ENCODE measurements at places on chromosomes 11 and 22.

DNA sequence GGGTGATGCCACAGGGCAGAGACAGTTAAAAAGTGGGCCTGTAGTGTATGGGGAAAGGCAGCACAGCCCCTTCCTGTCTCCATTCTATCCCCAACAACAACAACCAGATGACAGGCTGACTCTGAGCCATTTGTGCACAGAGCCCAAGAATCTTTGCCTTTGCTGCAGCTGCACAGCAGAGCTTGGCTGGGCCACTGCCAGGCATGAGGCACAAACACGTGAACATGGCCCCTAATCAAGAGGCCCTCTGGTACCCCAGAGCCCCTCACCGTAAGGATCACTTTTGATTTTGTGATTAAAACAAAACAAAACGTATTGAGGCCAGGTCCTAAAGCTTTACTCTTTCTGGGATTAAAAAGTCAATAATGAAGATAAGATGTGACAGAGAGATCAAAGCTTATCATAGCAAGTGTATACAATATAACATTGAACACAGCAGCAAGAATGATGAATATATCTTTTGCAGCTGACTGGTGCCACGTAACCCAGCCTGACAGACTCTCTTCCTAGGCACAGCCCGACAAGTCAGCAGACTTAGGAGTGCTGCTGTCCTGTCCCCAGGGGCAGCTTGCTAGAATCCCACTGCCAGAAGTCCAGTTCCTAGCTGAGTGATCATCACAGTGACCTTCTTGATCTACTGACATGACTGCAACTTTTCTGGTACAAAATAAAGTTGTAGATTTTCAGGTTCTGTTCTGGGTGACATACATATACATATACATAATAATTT, 117.8 kb downstream of the SERGEF start:
- no peak for DNase-seq

DNA sequence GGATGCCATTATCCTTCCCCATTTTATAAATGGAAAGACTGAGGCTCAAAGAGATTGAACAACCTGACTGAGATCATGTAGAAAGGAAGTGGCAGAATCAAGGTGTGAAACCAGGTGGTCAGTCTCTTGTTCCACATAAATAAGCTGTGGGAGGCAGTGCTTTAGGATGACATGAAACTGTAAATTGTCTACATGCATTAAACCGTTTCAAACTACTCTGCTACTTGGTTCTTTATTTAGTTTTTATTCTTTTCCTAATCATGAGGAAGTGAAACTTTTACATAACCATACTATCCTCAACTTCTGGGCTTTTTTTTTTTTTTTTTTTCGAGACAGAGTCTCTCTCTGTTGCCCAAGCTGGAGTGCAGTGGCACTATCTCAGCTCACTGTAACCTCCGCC, 34.9 kb downstream of the CADM1 start:
- DNase-seq: no peak

DNA sequence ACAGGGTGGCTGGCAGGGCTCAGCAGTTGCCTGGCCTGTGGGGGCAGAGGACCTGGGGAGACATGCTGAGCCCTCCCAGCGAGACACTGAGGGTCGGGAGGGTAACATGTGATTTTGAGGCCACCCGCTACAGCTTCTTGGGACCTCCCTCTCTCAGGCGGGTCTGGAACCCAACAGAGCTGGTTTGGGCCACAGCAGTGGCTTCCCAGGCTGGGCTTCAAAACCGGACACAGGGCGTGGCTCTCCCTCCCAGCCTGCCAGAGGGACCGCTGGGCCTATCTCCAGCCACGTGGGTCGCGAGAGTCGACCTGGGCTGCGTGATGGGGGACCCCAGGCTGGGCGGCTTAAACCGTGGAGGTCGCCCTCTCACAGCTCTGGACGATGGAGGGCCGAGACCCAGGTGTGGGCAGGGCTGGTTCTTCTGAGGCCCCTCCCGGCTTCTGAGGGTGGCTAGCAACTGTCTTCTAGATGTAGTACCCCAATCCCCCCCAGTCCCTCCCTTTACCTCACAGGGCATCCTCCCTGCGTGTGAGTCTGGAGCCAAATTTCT, 91.7 kb downstream of the KCNQ1 start:
- no peak for DNase-seq

DNA sequence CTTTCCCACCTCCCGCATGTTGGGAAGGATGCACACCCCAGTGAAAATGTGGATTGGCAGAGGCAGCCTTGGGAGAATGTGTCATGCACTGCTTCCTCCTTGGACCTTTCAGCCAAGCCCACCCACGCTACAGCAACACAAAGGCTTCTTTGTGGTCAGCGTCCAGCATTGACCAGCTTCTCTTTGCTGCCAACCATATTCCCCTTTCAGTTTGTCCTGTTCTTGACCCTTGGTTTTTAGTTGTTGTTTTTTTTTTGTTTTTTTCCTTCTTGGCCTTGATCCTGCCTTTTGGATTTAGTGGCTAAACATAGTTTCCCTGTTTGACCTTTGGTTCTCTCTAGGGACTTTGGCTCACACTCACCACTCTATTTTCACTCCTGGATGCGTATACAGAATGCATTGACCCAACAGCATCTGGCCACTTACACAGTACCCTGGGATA, 573.6 kb downstream of the INSC start:
- no peak for DNase-seq

DNA sequence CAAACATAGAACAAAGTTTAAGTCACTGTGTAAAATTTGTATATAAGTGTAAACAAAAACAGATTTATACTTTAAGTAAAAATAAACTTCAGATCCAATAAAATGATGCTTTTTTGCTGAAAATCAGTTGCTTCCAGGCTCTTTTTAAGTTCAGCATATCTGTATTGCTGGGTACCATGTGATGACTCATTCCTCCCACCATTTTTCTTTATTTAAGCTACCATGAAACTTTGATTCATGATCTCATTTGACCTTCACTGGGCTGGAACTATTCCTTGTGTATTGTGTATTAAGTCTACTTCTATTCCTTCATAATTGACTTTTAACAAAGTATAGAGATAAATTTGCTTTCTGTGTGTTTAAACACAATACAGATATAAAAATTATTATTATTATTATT, 46.3 kb upstream of the RRM1 start:
- no peak for DNase-seq

DNA sequence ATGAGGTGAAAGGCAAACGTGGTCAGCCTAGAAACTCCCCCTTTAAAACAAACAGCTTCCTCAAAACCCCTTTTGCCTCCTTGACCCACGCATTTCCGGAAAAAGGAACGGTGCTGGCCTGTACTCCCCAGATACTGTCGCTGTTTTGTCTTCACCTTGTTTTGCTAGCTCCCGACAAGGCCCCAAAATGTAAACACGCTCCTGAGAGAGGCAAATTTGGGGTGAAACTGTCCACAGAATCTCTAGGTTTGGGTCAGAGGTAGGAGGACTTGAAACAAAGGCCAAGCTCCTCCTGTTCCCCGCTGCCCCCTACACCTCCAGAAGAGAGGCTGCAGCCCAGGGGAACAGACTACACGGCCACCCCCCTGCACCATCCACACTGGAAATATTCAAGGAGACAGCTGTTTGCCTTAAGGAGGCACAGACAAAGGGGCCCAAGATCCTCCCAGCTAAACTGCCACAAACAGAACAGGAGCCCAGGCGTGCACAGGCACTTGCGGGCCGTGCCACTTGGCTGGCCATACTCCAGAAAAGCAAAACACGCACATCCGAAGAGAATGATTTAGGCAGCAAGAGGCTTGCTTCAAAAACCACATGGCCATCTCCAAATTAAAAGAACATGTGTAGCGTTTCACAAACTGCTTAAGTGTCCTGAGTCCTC, 160.5 kb upstream of the GRK3 start:
- DNase-seq: no peak

DNA sequence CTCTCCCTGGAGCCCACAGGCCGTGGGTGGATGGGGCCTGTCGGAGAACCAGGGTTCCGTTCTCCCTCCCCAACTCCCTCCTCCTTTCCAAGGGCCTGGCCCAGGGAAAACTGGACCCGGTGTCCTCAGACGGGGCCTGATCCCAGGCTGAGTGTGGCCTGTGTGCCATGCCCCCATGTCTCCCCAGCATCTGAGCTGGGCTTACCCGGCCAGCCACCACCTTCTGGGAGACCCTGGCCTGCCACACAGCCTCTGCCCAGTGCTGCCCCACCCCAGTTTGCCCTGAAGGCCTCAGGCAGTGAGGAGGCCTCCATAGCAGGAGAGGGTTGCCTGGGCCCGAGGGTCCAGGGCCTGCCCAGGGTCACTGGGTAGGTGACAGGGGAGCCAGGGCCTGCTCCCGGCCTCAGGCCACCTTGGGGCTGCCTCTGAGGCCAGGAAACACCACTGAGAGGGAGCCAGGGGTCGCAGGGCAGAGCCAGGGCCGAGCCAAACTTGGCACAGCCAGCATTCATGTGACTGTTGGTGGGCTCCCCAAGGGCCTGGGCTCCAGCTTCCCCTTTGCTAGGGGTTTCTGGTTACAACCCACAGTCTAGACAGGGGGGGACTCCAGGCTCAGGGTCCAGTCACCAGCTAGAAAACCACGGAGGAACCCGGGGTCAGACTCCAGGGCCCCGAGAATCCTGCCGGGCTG, 590 bp upstream of the IFITM10 start:
- DNase-seq: no peak

DNA sequence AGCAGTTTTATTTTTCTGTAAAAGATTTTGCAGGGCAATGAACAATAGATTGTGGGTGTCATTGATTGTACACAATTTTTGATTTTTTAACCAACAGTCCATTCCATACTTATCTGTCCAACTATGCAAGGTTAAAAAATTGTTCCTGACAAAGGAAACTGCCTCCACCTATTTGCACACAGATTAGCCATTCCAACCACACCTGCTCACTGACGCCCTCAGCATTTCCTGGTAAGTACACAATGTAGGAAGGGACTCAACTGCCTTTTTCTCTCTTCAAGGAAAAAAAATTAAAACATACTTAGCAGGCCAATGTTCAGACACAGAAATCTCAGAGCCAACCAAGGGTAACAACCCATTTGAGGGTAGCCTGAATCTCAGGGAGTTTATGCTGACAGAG, 4.3 kb upstream of the FUT4 start:
- DNase-seq: no peak

DNA sequence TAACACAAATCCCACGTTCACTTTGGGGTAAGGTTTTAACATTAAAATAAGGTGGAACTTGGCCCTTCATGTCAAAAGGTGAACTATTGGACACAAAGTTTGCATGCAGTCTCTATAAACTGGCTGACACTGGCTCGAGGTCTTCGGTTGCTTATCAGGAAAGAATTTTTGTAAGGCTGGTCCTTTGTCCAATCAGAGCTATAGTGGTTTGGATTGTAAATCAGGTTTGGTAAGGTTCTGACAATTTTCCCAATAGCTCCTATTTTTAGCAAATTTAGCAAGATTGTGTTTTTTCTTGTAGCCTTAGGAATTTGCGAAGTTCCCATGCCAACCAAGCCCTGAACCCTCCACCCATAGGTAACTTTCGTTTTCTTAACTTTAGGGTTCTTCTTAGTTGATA, 17.6 kb upstream of the MED17 start:
- DNase-seq: no peak

DNA sequence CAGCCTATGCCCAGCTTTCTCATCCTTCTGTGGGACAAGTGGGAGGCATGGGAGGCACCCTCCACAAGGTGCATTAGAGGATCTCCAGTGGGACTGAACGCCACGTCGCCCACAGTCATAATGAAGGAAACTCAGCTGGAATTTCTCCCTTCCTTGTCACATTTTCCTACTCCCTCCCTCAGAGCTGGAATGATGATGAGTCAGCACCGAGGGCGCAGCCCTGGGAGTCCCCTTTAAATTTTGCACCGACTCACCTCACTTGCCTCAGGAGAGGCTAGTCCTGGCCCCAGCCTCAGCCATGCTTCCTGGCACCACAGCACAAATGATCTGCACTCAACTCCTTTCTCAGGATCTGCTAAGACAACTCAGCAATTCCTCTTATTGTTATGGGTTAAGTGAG, 34.3 kb downstream of the DBX1 start:
- DNase-seq: no peak

DNA sequence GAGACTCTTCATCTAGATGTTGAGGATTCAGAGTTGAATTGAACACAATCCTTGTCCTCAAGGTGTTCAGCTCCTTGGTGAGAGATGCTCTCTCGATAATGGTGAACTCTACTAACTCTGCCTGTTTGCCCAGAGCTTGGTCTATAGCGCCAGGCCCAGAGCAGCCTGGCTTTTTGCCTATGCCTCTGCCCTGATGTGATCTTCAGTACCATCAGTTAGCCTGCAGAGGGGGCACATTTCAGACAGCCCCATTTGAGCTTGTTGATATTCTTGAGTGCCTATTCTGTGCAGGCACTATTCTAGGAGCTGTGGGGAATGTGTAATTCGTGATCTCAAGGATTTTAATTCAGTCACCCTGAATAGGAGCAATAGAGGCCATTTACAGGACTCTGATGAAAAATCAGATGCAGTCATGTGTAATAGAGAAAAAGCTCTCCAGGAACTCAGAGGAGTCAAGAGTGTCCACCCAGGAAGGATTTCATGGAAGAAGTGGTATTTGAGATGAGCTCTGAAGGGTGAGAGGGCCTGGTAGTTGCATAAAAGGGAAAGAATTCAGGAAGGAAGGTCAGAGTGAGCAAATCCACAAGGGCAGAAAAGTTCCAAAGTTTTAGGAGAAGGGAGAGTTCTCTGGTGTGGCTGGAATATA, 19.3 kb downstream of the GTPBP1 start:
- peak; percentile 38 for DNase-seq

DNA sequence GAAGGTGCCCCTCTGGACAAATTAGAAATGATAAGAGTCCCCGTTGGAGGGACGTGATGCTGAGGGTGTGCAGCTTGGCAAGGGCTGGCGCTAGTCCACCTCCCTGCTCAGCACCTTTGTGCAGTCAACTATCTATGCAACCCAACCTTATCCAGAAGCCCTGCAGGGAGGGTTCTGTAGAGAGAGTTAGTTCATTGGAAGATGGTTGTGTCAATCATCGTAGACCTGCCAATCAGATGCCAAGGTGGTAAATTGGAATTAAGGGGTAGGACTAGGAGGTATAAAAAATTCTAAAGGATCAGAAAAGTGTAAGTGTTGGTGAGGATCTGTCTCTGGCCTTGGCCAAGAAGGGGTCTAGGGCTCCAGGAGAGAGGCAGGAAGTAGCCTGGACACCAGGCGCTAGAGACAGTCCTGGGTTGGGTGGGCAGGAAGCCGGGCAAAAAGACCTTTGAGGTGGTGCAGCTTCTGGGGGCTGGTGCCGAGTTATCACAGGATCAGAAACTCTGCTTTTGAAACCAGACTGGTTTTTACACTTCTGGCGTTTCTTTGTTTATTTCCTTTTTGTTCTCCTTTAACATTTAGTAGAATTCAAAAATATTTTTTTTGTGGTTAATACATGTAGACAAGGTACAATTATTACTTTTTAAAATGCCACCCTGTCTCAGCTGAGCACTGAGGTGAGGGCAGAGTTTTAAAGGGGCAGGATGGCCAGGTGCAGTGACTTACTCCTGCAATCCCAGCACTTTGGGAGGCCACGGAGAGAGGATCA, 1.6 kb downstream of the C1QTNF6 start:
- DNase-seq: peak; percentile 69

DNA sequence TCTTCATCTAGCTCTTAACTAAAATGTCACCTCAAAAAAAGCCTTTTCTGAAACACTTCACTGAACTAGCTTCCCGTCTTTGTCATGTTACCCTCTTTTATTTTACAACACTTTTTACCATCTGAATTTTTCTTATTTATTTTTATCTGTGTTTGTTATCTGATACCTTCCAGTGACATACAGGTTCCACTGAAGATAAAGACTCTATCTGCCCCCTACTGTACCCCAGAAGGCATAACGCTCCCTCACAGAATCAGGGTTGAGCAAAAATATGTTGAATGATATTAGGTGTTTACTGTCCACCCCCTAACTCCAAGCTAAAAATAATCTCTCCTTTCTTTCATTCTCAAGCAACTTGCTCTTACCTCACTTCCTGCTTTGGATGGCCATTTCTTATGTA, 654.2 kb downstream of the NELL1 start:
- no peak for DNase-seq

All from central memory CD4-positive, alpha-beta T cell (primary cell).